ENCODE measurements at places on chromosomes 6 and 20.

DNA sequence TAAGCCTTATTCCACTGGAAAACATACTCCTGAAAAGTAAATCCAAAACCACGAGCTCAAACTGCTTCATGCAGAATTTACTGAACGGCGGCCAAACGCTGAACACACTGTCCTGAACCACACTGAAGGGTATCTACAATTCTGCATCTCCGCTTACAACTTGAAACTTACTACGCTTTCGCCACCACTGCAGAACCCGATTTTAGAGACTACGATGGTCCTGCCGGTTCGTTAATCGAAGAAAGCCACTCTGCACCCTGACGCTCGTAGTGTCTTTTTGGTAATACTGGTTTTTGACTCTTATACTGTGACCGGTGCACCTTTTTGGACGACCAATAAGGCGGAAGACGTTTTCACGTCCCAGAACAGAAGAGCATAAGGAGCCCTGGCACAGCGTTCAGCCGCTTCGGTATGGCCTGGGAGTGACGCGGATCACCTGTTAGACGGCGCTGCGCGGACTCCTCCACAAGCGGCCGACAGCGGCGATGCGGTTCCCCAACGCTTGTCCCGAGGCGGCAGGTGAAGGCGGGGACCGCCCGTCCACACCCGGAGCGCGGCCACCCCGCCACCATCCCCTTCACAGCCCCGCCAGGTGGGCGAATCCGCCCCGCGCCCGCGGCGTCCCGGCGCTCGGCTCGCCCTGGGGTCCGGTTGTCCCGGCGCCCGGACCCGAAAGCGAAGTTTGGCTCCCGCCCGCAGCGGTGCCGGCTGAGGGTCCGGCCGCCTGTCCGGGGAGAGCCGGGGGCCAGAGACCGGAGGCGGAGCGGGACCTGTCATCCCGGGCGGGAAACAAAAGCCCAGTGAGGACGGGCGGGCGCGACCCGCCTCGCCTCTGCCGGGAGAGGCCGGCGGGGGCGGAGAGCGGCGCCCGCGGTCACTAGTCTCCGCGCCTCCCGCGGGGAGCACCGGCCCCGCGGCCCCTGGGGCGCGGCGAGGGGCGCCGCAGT lies 784 bp downstream of the FKBP5 start:
- DNase-seq, result peak; percentile 73

GRCh38 chr6:5199283-5199682 lies 61.5 kb downstream of the LYRM4 start:
- peak; percentile 15 for DNase-seq

GRCh38 chr6:21846541-21847451 lies 253.2 kb downstream of the SOX4 start:
- peak; percentile 29 for DNase-seq

DNA sequence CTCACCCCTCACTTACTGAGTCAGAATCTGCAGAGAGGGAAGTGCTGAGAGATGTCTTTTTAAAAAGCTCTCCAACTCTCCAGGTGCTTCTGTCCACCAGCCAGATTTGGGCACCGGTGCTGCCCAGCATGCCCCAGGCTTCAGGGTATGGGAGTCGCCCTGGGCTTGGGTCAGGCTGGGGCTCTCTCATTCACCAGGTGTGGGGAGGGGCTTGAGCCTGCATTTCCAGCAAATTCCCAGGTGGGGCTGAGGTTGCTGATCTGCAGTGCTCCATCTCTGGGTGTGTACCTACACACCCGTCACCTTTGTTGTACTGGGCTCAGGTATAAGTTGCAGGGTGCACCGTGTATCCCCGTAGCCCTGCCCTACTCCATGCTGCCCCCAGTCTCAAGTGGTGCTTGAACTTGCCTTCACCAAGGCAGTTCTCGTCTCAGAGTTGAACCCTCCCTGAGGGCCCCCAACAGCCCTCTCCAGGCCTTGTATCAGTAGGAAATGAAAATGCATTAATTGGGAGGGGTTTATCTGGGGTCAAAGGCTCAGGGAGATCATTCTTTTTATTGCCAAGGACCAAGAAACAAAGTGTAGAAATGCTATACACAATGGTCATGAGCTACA lies 23.5 kb downstream of the PPP1R3G start:
- DNase-seq, result no peak
